Activated CD4-positive, alpha-beta T cell treated with anti-CD3 and anti-CD28 coated beads, Interleukin-10, Interleukin-2, amounts not matched to agents 100 ng/mL and 50 ng/mL, durations not matched to agents 16 hours and 8 hours (primary cell): ENCODE measurements at places on chromosomes 3 and 15.

DNA sequence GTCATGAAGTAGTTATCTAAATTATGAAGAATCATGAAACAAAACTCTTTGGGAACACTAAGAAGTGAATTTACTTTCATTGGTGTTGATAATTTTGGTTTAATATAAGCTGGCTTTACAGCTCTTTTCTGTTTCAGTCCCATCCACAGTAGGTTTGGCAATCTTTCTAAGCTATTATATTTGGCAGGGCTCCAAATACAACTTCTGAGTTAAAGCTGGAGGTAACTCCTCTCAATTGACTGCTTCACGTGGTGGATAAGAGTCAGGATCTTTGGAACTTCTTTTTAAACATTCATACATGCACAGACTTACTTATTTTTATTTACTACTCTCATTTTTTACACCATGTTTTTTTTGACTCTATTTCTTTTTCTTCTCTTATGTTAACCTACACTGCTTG, 106.5 kb upstream of the EPHA3 start:
- no peak for DNase-seq

- DNase-seq, result no peak
Observed at GRCh38 chr3:47274652-47275051, 7.9 kb downstream of the KIF9 start.

DNA sequence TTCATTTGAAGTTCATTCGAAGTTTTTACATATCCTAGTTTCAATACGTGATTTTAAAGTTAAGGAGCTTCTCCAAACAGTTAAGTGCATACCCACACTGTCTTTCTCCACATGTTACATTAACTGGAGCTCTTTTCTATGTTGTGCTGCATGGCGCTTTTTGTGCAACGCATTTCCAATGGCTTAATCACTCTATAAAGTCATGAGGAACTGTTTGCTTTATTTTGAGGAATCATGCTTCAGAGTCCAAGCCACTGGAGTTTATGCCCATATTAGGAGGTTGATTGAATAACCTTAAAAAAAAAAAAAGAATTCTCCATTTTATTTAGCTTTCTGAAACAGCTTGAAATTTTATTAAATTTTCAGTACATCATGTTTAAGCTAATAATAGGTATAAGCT, 109.4 kb upstream of the MBNL1 start:
- no peak for DNase-seq

DNA sequence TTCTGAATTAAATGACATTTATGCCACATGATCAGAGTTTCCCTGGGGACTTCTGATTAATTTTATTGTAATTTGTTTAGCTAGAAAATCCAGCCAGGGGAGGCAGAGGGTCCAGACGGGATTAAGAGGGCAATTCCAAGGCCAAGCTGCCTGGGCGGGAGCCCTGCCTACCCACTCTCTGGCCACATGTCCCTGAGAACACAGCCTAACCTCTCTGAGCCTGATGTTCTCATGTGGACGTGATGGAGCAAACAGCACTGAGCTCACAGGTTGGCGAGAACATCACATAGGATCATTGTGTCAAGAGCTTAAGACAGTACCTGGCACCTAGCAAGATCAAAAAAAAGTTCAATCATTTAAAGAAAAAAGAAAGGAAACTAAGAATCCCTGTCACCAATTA, 1.0 kb downstream of the LRRC2 start:
- DNase-seq, result no peak

DNA sequence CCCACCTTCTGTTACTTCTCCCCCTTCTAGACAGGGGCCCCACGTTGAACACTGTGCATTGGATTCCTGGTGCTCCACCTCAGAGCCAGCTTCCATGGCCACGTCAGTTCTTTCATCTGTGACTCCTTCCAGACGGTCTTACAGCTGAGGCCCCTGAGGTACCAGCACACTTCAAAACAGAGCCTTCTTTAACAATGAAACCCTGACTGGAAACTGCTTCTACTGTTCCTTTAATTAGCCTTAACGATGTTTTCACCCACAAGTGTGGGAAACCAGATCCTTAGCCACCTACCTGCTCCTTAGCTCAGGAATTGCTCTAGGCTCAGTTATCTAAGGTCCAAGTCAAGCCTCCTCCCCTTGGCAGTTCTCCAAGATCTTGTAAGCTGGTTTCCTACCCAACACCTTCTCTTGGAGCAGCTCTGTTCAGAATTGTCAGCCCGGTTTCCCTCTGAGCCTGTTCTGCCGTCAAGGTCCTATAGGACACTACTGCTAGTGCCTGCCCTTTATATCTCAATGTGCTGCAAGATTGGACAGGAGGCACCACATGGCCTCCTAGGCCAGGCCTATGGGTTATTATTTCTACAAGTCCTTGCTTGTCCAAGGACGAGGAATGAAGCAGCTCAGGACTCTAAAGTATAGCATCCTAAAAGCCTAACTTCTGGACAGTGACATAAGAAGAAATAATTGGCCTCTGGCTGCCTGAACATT, 80.7 kb downstream of the FMN1 start:
- DNase-seq, result no peak
